ENCODE measurements at places on chromosomes 3 and 15.

- no peak for DNase-seq
Observed at GRCh38 chr3:79490165-79491028, 277.4 kb downstream of the ROBO1 start.

DNA sequence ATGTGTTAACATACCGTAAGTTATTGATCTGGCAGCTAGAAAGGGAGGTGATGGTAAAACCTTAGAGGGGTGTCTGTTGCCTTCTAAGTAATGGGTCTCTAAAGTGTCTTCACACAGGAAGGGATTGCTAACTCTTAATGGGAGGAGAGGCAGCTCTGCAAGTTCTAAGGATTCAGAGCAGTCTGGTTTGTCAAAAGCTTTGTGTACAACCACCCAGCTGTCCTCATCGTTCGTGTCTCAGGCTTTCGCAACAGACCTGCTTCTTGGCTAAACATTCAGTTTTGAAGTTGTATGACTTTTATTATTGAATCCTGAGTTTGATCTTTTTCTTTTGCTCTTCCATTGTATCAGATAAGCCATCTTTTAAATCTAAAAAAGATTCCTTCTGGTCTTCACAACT is 404.9 kb downstream of the SQOR start:
- DNase-seq: no peak

- DNase-seq: no peak
Observed at GRCh38 chr3:23435318-23435717, 232.2 kb downstream of the UBE2E2 start.

DNA sequence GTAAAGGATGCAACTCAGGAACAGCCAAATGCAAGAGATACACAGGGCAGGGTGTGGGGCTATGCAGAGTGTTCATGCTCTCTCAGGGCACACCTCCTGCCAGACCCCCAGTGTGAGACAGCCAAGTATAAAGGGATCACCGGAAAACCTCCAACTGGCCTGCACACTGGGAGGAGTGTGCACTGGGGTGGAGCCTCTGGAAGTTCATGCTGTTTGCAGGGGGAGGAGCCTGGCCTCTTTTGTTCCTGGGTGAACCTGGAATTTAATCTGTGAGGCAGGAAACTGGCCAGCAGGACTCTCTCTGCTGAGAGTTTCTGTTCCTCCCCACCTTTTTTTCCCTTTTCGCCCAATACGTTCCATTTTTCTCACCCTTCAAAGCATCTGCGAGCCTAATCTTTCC is 204.1 kb downstream of the WNT5A start:
- DNase-seq: no peak

GRCh38 chr15:74489518-74490338 is 28.8 kb upstream of the UBL7 start:
- peak; percentile 32 for DNase-seq

GRCh38 chr3:243356-243725 is 46.8 kb downstream of the CHL1 start:
- DNase-seq: no peak

DNA sequence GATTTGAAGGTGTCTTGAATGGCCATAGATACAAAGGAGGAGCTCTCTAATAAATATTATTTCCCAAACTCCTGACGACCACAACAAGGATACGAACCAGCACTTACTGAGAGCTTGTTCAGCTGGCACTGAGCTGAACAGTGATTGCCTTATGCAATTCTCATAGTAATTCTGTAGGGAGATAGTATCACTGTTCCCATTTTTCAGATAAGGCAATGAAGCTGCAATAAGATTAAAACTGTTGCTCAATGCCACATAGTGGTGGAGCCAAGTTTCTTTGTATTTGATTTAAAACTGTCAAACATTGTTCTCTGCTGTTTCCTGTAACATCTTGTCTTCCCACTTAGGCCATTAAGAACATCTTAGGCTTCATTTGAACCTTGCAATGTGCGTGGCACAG is 163.9 kb downstream of the RPLP1 start:
- DNase-seq: no peak

DNA sequence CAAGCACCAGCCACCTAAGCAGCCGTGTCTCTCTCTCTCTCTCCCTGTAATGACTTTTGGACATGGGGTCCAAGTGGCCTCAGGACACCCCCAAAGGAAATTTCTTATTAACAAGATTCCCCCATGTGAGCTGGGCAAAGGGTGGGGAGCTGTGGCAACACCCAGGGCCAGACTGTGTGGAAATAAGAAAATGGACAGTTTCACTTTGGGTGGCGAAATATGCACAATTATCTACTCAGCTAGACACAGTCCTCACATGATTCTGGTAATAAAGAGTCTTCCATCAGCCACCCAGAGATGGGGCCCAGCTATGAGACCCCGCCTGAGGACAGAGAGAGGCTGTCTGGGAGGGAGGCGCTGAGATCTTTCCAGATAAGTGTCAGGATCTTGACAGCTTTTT is 96.8 kb upstream of the TPM1 start:
- no peak for DNase-seq
